ENCODE measurements at places on chromosomes 6 and 20.

DNA sequence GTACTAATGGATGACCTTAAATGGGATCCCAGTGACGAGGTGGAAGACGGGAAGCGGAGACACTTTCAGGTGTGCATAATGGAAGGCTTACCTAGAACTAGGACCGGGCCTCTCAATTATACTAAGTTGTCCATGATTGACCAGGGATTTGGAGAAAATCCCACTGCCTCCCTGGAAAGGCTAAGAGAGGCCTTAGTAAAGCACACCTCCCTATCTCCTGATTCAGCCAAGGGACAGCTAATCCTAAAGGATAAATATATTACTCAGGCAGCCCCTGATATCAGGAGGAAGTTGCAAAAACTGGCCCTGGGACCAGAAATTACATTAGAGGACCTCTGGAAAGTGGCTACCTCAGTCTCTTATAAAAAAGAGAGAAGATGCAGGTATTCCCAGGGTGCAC, 93.2 kb downstream of the JARID2 start:
- DNase-seq: no peak

DNA sequence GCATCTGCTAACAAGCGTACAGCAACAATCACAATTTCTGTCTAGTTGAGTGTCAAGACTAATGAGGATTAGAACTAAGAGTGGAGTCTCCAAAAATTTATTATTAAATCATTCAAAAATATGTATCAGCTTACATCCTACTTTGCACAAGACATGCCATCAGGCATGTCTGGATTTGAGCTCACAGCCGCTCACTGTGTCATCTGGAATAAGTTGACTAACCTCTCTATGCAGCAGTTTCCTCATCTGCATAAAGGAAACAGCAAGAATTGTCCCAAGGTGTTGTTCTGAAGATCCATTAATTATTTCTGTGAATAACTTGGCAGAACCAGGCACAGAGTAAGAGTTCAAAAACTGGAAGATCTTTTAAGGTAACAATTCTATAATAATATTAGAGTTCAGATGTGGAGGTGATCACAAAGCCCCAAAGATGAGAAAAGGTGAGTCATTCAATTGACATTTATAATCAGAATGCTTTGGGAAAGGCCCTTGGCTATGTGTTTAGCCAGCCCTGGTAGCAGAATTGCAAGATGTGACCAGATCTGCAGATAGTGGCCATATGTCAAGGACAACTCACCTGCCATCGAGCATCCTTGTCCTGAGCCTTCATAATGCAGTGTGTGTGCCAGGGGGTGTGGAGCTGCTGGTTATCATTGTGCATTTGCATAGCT, 264.0 kb downstream of the FOXA2 start:
- no peak for DNase-seq

- DNase-seq: no peak
Observed at GRCh38 chr6:119586250-119586882, 236.8 kb upstream of the MAN1A1 start.

GRCh38 chr6:6587696-6588063, 840 bp upstream of the LY86 start:
- DNase-seq: no peak

DNA sequence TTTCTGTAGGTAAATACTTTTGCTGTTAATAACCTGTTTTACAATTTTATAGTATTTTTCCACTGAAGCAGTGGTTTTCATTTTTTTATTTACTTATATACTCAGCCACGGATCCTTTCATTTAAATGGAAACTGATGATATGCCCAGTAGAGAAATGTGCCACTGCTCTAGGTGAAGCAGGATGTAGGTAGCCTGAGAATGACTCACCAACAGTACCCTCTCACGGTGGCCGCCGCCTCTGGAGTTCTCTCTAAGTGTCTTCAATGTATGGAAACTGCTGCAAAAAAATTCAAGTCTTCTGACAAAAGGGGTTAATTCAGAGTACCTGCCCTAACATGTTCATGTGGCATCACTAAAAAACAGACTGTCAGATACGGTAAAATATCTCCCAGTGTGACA, 6.4 kb downstream of the EYA4 start:
- DNase-seq: no peak

DNA sequence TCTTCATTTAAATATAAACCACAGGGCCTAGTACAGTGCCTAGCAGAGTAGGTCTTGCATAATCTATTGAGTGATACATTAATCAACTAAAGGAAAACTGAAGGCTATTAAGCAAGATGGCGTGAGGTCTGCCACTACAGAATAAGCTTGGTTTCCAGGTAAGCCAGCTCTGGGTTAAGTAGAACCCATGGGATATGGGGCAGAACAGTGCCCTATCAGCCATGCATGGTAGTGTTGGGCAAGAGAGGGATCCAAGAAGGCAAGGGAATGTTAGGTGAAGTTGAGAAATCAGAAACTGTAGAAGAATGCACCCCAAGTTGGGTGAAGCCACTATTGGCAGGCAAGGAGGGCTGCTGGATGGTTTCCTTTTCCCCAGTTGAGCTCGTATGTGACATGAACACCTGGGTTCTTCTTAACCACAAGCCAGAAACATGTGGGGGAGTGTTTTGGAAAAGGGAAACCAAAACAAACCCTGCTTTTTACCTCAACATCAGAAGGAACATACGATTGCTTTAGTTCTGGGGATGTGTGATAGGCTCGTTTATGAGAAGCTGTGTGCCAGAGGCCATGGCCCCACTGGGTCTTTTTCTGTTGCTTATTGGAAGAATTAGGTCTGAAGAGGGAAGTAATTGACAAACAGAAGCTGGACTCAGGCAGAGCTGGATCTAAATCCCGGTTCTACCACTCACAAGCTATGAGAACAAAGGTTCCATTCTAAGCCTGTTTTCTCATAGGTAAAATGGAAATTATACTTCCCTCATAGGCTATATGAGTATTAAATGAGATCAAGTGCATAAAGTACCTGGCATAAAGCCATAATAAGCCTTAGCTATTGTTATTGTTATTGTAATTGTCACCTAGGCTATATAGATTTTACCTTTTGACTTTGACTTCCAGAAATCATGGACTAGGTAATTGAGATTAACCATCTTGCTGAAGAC, 33.5 kb downstream of the NEDD9 start:
- no peak for DNase-seq

- no peak for DNase-seq
Observed at GRCh38 chr6:169328112-169328801, 74.6 kb upstream of the THBS2 start.

DNA sequence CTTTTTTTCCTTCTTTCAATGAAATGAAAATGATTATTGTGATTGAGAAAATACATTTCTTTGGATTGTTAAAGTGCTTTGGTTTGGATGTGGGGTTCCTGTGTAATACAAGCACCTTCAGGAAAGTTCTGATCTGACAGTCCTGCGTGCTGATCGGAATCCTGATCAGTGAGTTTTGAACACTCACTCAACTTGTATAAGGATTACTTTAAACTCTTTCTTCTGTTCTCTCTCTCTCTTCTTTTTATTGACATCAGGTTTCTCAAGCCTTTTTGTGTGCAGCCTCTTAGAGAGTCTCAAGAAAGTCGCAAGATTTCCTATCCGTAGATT, 710 bp downstream of the TINAG start:
- DNase-seq: no peak

DNA sequence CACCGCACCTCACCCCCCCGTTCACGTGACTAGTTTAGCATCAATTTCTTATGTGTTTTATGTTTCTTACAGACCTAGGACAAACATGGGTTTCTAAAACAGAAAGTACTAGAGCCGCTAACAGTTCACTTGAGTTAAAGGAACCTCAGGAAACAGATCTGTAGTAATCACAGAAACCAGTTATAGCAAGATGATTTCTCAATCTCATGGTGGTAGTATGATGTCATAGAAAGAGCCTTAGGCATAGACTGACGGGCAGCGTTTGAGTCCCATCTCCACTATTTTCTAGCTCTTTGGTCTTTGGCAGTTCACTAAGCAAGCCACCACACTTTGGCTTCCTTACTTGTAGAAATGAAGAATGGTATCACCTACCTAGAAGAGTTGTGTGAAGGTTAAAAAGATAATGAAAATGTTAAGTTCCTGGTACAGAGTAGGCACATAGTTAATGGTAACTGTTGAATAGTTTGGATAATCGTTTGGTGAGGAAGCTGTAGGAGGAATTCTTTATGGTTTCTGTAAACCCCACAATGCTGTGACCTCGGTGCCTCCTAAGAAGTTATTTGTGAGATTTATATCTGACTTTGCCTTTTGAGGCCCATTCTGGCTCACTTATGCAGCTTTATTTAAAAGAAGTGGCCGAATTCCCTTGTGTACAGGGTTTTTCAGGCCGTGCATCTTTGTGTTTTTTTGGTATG, 21.3 kb downstream of the CTNNBL1 start:
- peak; percentile 40 for DNase-seq

DNA sequence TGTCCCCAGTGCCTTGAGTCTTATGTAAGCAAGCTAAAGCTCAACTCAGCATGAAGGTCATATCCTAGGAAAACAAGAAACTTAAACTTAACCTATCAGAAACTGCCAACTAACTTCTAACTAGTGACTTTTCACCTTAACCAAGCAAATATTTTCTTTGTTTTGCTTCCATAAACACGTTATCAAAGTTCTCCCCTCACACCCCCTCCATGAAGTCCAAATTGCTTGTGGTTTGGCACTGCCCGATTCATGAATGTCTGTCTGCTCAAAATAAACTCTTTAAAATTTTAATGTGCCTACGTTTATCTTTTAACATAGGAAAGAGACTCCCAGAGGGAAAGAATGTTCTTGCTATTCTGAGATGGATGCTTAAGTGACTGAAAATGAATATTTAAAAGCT, 34.9 kb downstream of the GSTA2 start:
- no peak for DNase-seq

- no peak for DNase-seq
Observed at GRCh38 chr6:107563694-107564588, 74.0 kb downstream of the SOBP start.

DNA sequence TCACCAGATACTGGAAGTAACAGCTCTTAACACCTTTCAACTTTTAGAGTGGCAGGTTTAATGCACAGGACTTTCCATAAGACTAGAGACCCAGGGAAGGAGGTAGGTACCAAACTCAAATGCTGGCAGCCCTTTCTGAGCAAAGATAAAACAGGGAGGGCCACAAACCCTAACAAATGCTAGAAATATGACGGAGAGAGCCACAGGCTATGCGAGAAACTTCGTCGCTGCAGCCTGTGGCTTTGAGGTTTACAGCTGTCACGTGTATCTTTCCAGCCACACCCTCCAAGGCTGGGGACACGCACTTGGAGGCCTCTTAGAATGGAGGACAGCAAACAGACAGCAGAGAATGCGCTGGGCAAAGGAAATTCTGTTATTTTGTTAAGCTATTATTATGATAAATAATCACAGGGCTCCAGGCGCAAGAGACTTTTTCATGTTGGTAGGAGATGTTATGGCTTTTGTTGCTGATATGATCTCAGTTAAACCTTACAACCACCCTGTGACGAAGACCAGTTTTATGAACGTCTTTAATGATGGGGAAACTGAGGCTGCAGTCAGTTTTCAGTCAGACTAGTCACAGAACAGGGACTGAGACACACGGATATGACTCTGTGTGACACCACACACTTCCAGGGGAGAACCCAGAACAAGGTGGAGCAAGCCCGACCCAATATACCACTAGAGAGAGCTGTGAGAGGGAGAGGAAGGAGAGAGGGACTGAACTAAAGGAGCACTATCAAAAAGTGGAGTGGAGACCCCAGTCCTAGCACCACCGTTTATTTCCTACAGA, 2.0 kb downstream of the TRAM2 start:
- no peak for DNase-seq

DNA sequence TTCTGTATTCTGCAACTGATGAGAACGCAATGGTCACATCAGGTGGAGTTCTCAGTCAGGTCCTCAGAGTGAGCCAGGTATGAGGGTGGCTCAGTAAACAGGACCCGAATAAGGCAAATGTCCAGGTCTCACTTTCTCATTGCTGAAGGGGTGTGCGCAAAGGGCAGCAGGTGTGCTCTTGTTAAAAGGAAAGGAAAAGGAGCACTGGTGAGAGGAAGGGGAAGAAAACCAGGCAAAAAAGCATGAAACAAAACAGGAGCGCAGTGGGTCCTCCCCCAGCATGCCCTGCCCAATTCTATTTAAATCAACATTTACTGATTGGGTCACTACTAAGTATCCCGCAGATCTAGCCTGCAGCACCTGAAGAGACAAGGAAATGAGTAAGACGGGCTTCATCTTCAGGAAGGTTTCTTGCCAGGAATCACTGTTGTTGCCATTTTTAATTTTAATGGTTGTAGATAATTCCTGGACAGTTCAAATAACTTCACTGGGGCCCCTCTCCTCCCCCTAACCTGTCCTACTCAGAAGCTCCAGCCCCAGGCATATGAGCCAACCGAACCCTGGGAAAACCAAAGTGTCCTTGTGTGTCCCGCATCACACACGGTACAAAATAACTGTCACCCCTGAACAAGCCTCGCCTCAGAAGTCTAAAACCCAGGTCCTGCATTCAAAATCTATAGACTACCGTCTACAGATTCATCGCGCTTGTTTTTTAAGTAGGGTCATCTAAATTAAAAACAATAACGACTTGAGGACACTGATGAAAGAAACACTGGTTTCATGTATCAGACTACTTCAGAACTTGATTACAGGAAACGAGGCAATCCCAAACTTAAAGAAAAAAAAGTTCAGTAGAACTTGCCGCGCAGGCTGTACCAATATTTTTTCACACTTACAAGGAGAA, 980 bp downstream of the MBOAT1 start:
- DNase-seq: no peak
